ENCODE measurements at places on chromosomes 6 and 20. TPM values are rescaled to one million over a fixed set of nuclear protein-coding genes. Genes with fewer than 3 reads are reported as not detected.

DNA sequence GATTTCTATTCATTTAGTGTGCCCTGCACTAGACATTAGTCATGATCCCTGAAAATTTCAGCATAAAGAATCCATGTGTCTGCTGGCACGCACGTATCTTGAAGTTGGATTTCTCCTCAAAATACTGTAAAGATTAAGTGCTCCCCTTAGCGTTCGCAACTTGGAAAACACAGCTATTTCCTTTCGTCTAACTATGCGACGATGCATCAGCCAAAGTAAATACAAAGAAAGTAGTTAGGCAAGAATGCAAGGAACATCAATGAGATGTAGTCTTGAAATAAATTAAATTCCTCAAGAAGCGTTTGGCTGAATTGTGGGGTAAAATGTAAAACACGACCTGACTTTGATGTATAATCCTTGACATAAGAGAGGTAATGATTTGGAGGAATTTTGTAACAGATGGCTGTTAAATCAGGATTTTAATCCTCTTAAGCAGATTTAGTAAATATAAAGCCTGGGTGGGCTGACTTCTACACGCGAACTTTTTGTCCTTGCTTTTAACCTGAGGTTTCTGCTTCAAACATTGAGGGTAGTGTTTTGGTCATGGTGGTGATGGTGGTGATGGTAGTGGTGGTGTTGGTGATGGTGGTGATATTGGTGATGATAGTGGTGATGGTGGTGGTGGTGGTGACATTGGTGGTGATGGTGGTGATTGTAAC lies 88.2 kb downstream of the FOXF2 start:
- DNase-seq, result no peak

GRCh38 chr6:167565388-167565787 lies 240.5 kb downstream of the TTLL2 start:
- no peak for DNase-seq

The DLK2 gene
- total RNA-seq, result not detected

The MLIP gene
- total RNA-seq, result 292 TPM

GRCh38 chr20:20017001-20017843 lies at the start of gene NAA20:
TSS of gene NAA20 (plus strand) at chr20:20017362. CDS start at chr20:20017397, 35 bp downstream.
- DNase-seq, result peak; percentile 81

DNA sequence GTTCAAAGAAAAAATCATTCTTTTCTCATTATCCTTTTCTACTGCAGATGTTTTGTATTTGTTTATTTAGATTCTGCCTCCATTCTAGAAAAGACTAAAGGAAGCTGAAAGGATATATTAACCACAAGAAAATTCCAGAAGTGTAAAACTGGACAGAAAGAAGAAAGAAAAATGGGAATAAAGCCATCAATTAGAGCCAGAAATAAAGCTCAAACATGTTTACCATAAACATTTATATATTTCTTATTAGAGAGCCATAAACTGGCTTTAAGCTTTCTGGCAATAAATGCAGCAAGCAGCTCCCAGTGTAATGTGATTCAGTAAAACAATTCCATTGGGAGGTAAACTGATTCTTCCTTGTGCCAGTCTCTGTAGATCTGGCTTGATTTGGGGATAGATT lies 244.1 kb downstream of the PTPRK start:
- DNase-seq, result no peak

- no peak for DNase-seq
Measured at GRCh38 chr6:169589699-169590257, 112.1 kb downstream of the WDR27 start.

GRCh38 chr6:152575621-152576150 lies 61.5 kb downstream of the SYNE1 start:
- no peak for DNase-seq

- no peak for DNase-seq
Measured at GRCh38 chr6:106450653-106451052, 90.1 kb downstream of the CRYBG1 start.

DNA sequence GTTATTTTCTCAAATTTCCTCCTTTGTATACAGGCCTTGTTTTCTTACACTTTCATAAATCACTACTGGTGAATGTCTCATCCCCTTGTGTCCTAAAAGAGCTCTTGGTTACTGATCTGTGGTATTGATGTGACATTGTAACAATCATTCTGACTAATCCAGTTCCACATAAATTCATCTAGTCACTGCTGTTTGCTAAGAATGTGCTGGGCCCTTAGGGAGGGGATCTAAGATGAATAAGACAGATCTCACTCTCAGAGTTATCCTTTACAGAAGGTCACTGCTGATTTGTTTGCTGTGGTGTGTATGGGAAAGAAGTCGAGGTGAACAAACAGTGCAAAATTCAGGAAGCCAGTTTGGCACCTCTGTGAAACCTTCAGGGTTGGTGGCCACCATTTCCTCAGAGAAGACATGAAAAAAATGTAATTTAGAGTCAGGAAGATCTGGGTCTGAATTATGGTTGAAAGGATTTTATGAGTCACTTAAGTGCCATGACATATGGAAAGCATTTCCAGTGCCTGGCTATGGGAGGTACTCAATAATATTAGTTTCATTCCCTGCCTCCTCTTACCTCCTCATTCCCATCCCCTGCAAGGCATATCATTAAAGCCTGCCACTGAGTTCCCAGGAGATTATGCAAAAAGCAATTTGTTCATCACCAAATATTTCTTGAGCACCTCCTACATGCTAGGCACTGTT lies 121.8 kb downstream of the COL9A1 start:
- no peak for DNase-seq
